Iris pigment epithelial cell (primary cell): ENCODE measurements at places on chromosomes 13 and 19.

DNA sequence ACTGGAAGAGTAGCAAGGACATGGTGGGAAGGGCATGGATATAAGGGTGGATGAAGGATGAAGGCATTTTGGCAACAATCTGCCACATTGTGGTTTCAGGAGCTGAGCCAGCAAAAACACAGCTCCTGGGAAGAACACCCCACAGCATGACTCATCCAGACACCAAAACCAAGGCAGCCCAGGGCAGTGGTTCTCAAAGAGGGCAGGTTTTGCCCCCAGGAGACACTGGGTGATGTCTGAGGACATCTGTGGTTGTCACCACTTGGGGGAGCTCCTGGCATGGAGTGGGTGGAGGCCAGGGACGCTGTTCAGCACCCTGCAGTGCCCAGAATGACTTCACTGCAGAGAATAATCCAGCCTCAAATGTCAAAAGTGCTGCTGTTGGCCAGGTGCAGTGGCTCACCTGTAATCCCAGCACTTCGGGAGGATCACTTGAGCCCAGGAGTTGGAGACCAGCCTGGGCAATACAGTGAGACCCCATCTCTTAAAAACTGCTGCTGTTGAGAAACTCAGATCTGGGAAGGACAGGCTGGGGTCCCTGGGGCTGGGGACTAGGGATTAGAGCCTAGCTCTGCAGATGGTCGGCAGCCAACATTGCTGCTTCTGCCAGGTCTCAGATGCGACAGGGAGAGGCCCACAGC, 16.1 kb downstream of the ZFR2 start:
- DNase-seq, result peak; percentile 78

GRCh38 chr13:97234742-97235141, 12.6 kb downstream of the MBNL2 start:
- DNase-seq, result no peak

DNA sequence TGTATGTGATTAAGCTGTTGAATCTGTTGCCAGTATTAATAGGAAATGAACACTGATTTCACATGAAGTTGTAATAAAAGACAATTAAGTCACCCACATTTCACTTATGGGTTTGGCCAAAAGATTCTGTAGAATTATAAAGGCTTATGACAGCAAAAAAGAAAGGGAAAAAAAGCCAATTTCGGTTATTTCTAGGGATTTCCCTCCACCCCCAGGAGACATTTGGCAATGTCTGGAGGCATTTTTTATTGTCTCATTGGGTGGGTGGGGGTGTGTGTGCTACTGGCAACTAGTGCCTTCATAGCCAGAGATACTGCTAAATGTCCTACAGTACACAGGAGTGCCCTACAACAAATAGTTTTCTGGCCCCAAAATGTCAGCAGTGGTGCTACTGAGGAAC, 175.7 kb downstream of the LMO7 start:
- DNase-seq, result no peak

DNA sequence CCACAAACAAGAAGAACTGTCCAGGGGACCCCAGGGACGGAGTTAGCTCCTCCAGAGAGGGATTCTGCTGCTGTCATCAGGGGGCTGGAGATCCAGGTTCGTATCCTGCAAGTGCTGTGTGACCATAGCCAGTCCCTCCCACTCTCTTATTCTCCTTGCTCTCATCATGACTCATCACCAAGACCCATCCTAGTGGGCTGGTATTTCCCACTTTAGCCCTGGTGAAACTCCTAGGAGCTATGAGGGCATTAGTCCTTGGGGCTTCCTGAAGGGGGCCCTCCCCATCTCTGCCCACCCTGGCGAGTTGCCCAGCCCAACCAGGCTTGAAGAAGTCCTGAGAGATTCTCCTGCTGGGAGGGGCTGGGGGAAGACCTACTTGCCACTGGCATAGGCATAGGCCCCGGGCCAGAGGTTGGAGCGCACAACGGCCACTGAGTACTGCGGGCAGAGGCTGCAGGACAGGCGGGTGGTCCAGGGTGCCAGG, 7.5 kb upstream of the DMWD start:
- peak; percentile 58 for DNase-seq

GRCh38 chr13:40672765-40673397, 6.4 kb upstream of the FOXO1 start:
- DNase-seq, result no peak

GRCh38 chr19:1266129-1266915, 2.8 kb upstream of the CIRBP start:
- peak; percentile 83 for DNase-seq

GRCh38 chr13:30276178-30276577, 31.2 kb downstream of the KATNAL1 start:
- peak; percentile 30 for DNase-seq

DNA sequence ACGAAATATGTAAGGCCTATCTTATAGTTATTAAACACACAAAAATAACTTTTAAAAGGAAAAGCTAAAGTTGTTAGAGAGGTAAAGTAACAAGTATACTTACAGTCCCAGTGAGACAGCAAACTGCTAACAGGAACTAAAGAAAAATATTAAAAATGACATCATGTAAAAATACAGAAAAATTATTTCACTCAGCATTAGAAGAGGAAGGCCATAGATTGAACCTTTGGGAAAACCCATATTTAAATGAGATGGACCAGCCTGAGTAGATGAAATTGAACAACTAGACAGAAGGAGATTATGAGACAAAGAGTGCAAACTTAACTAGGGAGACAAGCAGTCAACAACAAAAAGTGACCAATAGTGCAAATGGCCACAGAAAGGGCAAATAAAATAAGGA, 49.4 kb downstream of the LNX2 start:
- no peak for DNase-seq

- no peak for DNase-seq
Observed at GRCh38 chr13:50449465-50449864, 394.0 kb downstream of the DLEU7 start.

- peak; percentile 87 for DNase-seq
Observed at GRCh38 chr13:46062185-46062584, 9.6 kb upstream of the ZC3H13 start.

GRCh38 chr19:49142866-49143335, 12.3 kb downstream of the HRC start:
- peak; percentile 93 for DNase-seq

DNA sequence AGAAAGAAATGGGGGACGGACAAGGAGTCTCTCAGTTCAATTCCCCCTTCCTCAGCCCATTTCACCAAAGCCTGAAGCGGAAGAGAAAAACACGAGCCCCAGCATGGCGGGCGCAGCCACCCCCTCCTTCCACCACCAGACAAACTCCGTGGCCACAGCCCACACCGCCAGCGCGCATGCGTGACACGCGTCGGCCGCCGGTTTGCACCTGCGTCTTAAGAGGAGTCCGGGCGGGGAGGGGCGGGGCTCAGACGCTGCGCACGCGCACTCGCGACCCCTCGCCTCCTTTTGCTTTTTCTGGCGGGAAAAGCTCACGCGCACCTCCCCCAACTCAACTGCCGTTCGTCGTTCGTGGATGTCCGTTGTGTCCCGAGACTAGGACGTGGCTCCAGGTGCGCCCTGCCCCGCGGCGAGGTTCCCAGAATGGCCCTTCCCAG, at the start of gene KASH5:
KASH5 (plus strand) TSS at position 314 of the 437 bp plus-strand sequence. CDS start 2,635 bp downstream, outside the sequence.
- DNase-seq, result peak; percentile 29

GRCh38 chr13:31138515-31138914, 23.2 kb downstream of the HSPH1 start:
- peak; percentile 48 for DNase-seq

GRCh38 chr19:18905058-18905456, 9.1 kb upstream of the CERS1 start:
- no peak for DNase-seq

- no peak for DNase-seq
Observed at GRCh38 chr13:46345866-46346265, 41.2 kb downstream of the RUBCNL start.

GRCh38 chr19:16585808-16586476, 13.7 kb upstream of the SLC35E1 start:
- DNase-seq, result no peak

DNA sequence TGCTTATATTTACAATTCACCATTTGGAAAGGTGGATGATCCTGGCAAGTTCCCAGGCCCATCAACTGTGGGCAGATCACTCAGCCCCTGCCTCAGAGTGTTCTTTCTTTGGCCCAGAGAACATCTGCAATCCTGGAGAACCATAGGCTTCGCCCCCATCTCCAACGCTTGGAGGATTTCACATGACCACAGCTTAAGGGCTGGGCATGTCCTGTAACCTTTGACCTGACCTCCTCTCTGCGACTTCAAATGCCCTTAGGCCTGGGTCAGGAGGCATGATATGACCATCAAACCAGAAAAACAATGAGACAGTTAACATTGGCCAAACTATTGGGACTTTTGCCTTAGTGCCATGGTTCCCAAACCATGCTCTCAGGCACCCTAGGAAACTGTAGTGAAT, 7.2 kb upstream of the MBNL2 start:
- no peak for DNase-seq

DNA sequence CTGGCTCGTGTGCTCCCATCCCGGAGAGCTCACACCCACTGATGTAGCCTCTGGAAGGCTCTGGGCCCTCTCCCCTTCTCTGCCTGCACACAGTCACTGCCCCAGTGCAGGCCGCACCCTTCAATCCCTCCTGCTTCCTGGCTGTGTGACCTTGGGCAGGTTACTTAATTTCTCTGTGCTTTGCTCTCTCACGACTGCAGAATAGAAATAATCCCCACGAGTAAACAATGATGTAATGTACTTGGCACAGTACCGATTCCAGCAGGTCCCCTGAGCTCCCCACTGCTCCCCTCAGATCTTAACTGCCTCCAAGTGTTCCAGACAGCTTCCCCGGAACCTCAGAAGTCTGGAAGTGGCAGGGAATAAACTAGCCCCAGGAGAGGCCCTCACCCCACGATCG, 16.1 kb downstream of the LIG1 start:
- peak; percentile 67 for DNase-seq

DNA sequence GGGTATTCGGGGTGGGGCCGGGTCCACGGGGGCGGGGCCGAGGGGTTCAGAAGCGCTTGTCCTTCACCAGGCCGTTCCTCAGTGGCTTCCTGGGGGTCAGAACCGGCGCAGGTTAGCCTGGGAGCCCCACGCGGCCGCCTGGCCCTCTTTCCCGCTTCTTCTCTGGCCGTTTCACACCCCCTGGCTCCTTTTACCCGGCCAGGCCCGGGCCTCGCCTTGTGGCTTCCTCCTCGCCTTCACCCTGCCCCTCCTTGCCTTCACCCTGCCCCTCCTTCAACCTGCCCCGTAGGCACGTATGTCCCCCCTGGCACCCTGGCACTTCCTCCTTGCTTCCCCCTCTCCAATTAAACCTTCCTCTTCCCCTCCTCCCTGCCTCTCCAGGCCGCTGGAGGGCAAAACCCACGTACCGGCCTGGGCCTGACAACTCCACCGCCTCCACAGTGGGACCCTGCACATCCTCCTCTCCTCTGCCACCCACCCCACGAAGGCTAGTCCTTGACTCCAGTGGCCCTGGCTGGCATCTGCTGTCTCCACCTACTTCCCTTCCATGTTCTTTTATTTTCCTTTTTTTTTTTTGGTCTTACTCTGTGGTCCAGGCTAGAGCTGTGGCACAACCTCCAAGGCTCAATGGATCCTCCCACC, 25.3 kb downstream of the CERS1 start:
- no peak for DNase-seq

- DNase-seq, result no peak
Observed at GRCh38 chr13:59259165-59260000, 904.3 kb downstream of the DIAPH3 start.

GRCh38 chr19:7646426-7646700, 9.5 kb downstream of the STXBP2 start:
- DNase-seq, result no peak

- DNase-seq, result peak; percentile 68
Observed at GRCh38 chr13:70237131-70237530, 128.9 kb upstream of the KLHL1 start.

DNA sequence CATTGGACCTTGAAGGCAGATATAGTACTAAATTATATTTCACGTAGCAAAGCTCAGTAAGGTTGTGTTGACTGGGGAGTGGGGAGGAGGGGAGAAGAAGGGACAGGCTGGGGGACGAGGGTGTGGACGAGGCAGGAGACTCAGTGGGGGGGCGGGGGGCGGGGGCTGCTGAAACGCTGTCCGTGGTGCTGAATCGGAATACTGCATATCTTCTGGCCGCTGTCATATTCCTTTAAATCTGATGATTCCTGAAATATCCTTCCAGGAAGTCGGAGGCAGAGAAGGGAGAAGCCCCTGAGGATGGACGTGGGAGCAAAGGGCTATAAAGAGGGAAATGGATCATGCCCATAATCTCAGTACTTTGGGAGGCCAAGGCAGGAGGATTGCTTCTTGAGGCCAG, 34.7 kb upstream of the CASP14 start:
- DNase-seq, result no peak

DNA sequence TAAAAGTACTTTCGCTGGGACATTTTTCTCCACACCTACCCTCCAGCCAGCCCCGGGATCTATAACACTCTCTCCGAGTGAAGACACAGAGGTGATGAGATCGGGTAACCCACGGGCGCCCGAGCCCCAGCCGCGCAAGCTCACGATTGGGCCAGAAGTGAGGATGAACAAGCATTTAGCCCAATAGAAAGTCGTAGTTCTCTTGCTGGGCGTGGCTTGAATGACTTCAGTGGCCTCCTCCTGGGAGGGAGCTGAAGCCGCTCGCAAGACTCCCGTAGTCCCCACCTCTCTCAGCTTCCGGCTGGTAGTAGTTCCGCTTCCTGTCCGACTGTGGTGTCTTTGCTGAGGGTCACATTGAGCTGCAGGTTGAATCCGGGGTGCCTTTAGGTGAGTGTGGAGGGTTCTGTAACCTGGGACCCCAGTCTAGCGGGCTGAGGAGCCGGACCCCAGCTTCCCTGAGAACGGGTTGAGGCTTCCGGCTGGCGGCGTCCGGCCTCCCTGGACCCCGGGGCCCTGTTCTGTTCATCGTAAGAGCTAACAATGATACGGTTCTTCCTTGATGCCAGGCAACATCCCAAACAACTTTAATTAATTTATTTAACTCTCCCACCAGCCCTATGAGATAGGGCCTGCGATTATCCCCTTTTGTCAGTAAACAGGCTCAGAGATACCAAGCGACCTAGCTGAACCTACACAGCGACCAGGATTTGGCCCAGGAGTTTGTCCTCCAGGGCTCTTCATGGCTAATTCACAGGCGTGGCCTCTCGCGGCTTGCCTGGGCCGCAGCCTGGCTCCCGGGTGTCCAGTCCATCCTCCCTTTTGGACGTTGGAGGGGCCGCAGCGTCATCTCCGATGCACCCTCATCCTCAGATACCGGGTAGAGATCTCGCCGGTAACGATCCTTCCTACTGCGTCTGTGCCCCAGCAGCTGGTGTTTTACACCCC, at the start of gene COX6B1:
COX6B1 (plus strand) TSS at position 307 of the 945 bp plus-strand sequence. CDS start 2,921 bp downstream, outside the sequence.
- DNase-seq, result peak; percentile 98

DNA sequence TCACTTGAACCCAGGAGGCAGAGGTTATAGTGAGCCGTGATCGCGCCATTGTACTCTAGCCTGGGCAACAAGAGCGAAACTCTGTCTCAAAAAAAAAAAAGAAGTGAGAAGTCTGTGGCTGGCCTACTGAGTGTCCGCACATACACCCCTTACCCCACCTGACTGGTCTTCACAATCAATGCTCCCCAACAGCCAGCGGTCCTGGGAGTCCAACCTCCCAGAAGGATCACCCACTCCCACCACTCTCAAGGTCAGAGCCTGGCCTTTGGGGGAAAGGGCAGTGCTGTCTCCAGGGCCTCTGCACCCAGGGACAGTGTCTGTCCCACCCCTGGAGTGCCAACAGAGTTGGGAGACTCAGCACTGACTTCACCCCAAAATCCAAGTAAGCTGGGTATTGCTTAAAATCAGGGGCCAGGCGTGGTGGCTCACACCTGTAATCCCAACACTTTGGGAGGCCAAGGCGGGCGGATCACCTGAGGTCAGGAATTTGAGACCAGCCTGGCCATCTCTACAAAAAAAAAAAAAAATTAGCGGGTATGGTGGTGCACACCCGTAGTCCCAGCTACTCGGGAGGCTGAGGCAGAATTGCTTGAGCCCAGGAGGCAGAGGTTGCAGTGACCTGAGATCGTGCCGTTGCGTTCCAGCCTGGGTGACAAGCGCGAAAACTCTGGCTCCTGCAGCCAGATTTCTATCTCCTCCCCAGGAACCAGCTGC, 2.3 kb upstream of the CD320 start:
- DNase-seq, result no peak
